ENCODE measurements at places on chromosomes 3 and 15.

GRCh38 chr3:41290736-41291135 lies 91.4 kb downstream of the CTNNB1 start:
- no peak for ATAC-seq

DNA sequence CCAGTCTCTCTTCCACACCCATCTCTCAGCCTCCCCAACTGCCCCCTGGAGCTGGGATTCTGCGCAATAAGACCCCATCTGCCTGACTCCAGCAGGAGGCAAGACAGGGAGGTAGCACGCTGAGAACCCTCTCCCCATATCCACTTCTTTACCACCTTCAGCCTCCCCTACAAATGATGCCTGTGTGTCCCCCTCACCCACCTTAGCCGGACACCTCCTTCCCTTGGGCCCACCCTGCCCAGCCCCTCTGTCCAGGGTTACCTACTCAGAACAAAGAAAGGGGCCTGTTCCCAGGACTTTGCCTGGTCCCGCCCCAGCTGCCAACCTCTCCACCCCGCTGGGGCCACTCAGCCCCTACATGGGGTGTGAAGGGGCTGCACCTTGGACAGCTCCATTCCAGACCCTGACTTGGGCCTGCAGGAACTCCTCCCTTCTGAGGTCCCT lies 40.8 kb upstream of the ATP2B2 start:
- no peak for ATAC-seq

- no peak for ATAC-seq
Observed at GRCh38 chr3:42750834-42751233, 22.2 kb downstream of the CCDC13 start.

DNA sequence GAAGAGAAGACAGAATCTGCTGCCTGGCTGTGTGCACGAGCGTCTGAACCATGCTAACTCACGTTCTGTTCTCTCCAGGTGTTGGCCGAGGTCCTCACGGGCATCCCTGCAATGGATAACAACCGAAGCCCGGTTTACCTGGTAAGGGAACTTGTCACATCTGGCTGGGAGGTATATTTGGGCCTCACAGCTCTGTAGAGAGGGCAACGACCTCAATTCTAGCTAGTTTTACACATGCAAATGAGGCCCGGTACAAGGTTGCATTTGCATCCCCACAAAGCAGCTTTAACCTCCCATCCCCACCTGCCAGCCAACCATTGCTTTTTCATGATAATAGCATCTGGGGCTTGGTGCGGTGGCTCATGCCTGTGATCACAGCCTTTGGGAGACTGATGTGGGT lies 22.0 kb upstream of the TATDN2 start:
- no peak for ATAC-seq

DNA sequence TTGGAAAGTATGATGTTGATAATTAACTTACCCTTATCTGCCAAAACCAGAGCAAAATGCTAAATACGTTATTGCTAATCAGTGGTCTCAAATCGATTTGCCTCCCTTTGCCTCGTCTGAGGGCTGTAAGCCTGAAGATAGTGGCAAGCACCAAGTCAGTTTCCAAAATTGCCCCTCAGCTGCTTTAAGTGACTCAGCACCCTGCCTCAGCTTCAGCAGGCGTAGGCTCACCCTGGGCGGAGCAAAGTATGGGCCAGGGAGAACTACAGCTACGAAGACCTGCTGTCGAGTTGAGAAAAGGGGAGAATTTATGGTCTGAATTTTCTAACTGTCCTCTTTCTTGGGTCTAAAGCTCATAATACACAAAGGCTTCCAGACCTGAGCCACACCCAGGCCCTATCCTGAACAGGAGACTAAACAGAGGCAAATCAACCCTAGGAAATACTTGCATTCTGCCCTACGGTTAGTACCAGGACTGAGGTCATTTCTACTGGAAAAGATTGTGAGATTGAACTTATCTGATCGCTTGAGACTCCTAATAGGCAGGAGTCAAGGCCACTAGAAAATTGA lies 59.7 kb downstream of the DCUN1D1 start:
- ATAC-seq: peak; percentile 31

- no peak for ATAC-seq
Observed at GRCh38 chr3:47491777-47492176, 16.0 kb upstream of the SCAP start.

GRCh38 chr3:41640076-41640475 lies 321.8 kb downstream of the ULK4 start:
- ATAC-seq: no peak

- ATAC-seq: no peak
Observed at GRCh38 chr3:136802481-136802996, 16.4 kb upstream of the SLC35G2 start.

- ATAC-seq: no peak
Observed at GRCh38 chr3:62370858-62371719, 2.3 kb downstream of the FEZF2 start.

DNA sequence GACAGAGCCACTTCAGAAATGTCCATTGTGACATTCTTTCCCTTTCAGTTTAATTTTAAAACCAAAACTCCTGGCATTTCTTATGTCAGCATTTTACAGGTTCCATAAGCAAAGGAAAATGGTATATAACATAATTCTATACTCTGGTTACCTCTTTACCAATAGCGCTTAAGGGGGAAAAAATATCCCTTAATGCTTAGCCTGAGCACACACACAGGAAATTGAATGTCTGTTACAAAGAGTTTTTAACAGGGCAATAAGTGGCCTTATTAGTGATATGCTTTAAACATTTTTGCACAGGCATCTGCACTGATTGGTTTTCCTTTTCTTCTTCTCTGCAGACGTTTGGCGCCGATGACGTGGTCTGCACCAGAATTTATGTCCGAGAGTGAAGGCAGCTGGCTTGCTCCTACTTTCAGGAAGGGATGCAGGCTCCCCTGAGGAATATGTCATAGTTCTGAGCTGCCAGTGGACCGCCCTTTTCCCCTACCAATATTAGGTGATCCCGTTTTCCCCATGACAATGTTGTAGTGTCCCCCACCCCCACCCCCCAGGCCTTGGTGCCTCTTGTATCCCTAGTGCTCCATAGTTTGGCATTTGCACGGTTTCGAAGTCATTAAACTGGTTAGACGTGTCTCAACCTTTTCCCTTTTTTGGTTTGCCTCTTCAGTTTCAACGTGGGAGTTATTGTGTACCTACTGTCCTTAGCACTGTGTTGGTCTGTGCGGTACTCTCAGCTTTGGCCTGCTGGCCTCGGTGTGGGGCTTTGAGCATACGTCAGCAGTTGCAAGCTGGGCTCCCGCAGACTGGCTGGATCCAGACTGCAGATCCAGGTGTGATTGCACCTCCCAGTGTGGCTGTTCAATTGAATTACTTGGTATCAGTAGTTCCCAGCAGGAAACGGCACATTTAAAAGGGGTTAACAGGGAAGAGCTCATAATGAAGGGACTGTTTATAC lies 7.7 kb downstream of the CRABP1 start:
- no peak for ATAC-seq

GRCh38 chr3:86793786-86794185 lies 197.2 kb downstream of the VGLL3 start:
- ATAC-seq: peak; percentile 100

DNA sequence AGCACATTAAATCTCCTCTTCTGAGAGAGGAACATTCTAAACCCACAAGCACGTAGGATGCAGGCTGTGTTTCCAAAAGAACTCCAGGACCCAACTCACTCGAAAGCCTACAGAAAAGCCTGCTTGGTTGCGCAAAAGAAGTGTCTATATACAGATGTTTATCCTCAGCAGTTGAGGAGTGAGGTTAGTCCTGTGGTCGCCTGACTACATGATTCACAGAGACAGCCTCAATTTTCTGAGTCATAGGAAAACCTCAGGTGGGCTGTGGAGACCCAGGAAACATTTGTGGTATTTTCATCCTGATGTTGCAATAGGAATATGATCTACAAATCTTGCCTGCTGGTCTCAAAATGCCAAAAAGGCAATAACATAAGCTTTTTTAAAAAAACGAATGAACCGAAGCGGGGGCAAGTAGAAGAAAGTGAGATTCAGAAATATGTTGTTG lies 183.8 kb upstream of the THRB start:
- ATAC-seq: no peak

DNA sequence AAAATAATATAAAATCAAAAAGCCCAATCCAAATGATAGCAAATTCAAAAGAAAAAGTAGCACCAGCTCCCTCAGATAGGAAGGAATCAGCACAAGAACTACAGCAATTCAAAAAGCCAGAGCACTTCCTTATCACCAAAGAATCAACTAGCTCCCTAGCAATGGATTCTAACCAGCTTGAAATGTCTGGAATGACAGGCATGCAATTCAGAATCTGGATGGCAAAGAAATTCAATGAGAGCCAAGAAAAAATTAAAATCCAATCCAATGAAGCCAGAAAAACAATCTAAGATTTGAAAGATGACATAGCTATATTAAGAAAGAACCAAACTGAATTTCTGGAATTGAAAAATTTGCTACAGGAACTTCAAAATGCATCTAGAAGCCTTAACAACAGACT lies 1334.4 kb upstream of the ALCAM start:
- peak; percentile 75 for ATAC-seq

DNA sequence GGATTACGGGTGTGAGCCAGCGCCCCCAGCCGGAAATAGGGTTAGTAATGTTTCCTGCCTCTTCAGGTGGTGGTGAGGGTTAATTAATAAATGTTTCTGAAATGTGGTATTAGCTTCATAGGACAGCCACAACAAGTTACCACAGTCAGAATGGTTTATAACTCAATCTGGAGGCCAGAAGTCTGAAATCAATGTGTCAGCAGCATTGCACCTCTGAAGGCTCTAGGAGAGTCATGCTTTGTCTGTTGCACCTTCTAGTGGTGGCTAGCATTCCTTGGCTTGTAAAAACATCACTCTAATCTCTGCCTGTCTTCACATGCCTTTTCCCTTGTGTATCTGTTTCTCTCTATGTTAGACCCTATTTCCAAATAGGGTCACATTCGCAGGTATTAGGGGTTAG lies 7.8 kb upstream of the RPSA start:
- ATAC-seq: no peak

DNA sequence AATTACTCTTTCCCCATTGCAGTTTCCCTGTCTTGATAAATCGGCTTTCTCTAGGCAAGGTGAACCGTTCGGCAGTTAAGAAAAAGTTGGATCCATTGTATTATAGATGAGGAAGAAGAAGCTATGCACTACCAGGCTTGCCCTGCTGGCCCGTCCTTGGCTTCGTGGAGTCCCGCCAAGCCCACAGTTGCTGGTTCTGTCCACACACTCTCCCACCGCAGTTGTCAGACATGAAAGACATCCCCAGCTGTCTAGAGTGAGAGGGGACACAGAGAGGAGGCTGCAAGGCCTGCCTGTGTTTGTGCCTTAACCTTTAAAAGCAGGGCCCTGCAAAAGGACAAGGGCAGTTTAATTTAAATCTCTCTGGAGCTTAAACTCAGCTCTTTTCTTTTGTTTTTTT lies 47.2 kb upstream of the PLCL2 start:
- ATAC-seq: no peak

- ATAC-seq: no peak
Observed at GRCh38 chr3:81245043-81245442, 516.4 kb downstream of the GBE1 start.

DNA sequence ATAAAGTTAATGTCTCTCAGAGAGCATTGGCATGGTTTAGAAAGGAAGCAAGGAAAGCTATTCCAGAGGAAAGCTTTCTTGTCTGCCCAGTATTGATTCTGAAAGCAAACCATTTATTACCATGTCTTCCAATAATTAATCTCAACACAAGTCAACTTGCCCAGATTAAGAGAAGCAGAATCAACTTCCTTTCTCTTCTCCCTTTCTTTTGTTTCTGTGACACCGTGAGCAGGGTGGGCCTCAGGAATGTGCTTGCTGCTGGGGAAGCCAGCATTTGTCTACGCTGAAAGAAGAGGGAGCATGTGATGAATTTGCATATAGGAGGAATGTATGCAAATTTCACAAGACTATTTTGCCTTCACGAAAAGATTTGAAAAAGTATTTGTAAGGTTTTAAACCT lies 368.6 kb upstream of the ROPN1 start:
- ATAC-seq: no peak

DNA sequence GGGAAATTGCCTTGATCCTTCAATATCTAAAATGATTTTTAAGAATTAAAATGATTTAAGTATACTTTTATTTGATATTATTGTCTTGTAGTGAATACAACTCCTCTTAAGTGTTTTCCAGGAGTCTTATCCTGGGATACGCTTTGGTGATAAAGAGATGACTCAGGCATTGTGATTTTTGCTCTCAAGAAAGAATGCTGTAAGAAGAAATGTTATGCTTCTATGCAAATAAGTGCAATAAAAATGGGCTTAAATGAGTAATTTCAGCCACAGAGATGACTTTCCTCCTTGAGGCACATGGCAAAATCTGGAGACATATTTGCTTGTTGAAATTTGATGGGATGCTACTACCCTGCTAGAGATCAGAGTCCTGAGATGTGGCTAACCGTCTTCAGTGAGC lies 358.6 kb upstream of the BCHE start:
- no peak for ATAC-seq

- no peak for ATAC-seq
Observed at GRCh38 chr3:90180096-90180495, 1072.7 kb downstream of the EPHA3 start.

GRCh38 chr3:176954517-176954916 lies 242.8 kb downstream of the TBL1XR1 start:
- ATAC-seq: no peak

GRCh38 chr3:18757476-18757875 lies 332.3 kb upstream of the SATB1 start:
- ATAC-seq: no peak

GRCh38 chr15:42461261-42461660 lies 29.7 kb downstream of the ZNF106 start:
- ATAC-seq: no peak

DNA sequence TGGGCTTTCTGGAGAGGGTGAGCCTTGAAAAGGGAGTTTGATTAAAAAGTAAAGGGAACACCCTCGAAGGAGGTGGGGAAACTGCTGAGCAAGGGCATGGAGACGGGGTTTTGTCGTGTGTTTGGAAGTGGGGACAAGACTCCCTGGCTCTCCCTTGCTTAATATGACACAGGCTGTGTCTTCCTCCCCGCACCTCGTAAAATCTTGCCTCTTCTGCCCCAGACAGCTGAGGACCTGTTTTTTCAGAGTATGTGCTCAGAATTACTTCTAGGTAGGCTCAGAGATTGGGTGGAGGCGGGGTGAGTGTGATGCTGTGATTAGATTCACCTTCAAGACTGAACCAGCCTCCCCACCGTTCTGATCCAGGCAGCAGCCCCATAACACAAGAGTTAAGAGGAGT lies 244.4 kb upstream of the TLE3 start:
- no peak for ATAC-seq
